ENCODE measurements at places on chromosomes 3 and 15.

- DNase-seq = no peak
These were observed 1036.6 kb downstream of the NTRK3 start for GRCh38 chr15:87219650-87220615.

GRCh38 chr3:144989807-144990206 is 1018.2 kb downstream of the DIPK2A start:
- DNase-seq = no peak

GRCh38 chr15:63015618-63016017 is 26.9 kb upstream of the TPM1 start:
- no peak for DNase-seq

DNA sequence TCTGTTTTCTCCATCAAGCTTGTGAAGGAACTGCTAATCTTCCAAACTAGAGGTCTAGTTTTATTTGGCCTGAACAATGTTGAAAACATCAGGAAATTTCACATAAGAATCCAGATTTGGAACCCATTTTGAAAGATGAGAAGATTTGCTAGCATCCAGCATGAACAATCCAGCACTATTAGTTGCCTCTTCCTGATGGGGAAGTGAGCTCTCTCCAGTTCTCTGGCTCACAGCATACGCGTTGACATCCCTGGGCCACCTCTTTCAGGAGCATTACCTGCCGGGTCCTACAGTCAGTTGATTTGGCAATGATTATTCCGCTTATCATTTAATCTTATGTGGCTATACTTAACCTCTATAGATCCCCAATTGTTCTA is 10.9 kb downstream of the GPR87 start:
- DNase-seq = no peak

- DNase-seq = no peak
These were observed 190.8 kb upstream of the LPP start for GRCh38 chr3:187963003-187963676.

GRCh38 chr3:155282385-155283091 is 10.9 kb downstream of the STRIT1 start:
- DNase-seq = no peak

DNA sequence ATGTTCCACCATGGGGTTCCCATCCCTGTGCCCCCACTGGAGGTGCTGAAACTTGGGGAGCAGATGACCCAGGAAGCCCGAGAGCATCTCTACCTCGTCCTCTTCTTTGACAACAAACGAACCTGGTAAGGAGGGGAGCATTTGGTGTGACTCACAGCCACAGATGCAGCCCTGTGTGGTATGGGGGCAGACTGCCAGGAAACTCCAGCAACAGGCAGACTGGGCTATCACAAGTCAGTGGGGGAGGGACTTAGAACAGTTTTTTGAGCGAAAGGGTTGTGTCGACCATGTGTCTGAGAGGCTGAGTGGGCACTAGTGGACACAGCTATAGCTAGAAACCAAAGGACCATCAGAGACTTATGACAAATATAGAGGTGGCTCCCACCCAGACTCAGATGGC is 3.4 kb upstream of the OGG1 start:
- no peak for DNase-seq

GRCh38 chr15:33956397-33956796 is 11.9 kb upstream of the CHRM5 start:
- DNase-seq = no peak

DNA sequence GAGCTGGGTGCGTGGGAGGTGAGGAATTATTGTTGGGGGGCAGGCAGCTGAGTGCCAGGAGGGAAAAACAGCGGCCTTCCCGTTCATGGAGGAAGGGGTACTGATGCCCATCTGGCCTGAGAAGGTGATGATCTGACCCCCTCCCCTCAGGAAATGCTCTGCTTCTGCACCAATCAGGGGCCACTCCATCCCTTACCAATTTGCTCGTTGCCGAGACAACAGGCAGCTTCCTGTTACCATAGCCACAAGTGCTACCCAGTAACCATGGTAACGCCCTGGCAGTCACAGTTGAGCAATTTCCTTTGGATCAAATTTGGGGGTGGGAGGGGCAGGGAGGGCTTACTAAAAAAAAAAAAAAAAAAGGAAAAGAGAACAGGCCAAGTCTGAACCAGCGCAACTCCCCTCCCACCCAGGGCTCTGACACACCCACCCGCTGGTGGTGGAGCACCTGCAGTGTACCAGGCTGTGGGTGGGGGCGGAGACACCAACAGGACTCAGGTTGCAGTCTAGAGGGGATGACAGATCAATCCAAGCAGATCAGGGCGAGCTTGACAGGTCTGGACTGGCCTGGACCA is 13.7 kb downstream of the CELF6 start:
- DNase-seq = no peak

DNA sequence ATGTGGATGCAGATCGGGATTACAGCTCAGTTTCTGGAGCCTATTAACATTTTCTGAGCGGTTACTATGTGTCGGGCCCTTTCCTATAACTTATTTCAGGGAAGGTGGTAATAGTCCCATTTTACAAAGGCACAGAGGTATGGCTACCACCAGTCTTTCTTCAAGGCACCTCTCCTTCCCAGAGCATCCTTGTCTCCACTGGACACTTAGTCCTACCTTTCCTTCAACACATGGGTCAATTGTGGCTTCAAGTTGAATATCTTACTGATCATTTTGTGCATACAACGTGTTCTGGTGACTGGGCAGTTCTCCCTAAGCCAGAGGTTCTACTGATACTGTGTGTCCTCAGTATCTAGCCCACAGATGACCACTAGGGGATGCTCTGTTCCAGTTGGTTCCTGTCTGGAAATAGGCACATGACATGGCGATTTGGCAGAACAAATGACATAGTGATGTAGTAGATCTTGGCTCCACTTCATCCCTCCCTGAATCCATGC is 60.7 kb upstream of the CMTM8 start:
- peak; percentile 8 for DNase-seq

DNA sequence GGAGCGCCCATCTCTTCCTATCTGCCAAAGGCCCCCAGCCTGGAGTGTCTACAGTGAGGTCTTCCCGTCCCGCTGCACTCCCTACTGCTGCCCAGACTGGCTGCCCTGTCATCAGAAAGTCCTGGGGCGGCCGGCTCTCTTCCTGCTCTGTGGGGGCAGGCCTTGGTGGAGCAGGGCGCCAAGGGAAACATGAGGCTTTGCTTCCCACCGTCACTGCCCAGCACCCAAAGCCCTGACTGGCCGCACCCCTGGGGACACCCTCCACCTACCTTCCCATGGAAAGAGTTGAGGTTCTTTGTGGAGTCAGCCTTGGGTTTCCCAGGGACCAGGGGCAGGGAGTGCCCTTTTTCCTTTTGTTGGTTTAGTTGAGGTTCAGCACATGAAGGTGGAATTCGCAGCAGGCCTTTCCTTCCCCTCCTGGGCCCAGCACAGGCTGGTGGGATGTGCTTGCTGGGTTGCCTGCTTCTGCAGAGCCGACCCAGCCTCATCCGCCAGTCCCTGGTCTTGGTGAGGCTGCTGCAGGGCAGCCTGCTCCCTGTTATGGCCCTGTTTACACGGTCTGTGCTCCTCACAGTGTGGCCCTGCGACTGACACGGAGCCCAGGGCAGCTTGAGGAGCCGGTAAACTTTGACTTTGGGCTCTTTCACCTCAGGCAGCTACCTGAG is 51.8 kb upstream of the PLXNA1 start:
- DNase-seq = no peak

- no peak for DNase-seq
These were observed 132.8 kb downstream of the PGPEP1L start for GRCh38 chr15:98874773-98875172.

- no peak for DNase-seq
These were observed 206.9 kb downstream of the KLHL25 start for GRCh38 chr15:85587707-85588411.

GRCh38 chr3:23805633-23806533 is at the start of gene UBE2E1:
UBE2E1 (plus strand) TSS chr3:23805955; CDS start chr3:23807270, 1,315 bp downstream.
- DNase-seq = peak; percentile 40

DNA sequence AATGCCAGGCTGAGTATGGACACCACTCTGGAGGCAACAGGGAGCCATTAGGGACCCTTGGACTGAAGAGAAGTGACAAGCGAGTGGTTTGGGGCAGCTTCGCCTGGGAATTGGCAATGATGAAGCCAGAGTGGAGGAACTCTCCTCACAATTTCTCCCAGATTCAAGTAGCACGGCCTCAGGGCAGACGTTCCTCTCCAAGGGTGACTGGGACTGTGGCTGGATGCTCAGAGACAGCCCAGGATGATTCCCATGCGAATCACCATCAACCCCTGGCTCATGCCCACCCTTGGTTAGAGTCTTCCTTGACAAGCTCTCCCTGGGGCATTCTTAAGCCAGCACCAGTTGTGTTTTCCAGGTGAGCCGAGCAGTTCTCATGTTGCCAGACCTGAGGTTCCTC is 16.3 kb upstream of the DOCK3 start:
- DNase-seq = no peak

Measured in stimulated activated CD4-positive, alpha-beta T cell treated with anti-CD3 and anti-CD28 coated beads, Interleukin-15, amount 100 ng/mL, for 1 hour (primary cell).